ENCODE measurements at places on chromosomes 5 and 9.
A peak's percentile ranks its signal among the peaks of the same experiment; 100 is the strongest.

DNA sequence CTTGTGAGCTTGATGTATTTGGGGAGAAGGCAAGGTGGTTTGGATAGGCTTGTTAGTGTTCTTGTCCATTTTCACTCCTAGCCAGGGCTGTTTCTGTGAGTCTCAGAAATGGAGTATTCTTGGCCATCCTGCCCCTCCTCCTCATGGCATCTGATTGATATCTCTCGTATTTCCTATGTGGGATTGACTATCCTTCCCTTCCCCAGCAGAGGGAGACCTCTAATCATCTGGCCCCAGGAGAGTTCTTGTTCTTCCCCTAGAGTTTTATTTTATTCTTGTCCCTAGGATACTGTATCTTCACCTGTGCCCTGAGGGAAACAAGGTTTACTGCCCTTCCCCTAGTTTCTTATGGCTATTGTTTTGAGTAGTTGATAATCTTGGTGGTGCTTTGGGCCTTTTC is 114.4 kb downstream of the VPS13A start:
- DNase-seq, result no peak

DNA sequence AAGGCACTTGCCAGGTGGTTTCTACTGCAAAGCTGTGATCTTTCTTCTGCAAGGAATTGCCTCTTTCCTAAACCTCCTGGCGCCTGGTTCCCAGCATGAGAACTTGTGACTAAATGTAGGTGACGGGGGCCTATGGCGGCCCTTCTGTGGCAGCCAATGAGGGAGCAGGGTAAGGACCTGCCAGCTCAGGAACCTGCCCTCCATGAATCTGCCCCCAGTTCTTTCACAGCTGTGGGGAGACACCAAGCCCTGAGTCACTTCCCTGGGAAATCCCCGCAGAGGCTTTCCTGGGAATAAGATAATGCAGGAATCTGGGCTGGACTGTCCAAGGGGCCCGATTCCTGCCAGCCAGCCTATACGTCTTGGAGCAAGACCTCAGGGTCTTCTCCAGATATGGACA is 56.7 kb upstream of the CTNNA1 start:
- DNase-seq, result no peak

DNA sequence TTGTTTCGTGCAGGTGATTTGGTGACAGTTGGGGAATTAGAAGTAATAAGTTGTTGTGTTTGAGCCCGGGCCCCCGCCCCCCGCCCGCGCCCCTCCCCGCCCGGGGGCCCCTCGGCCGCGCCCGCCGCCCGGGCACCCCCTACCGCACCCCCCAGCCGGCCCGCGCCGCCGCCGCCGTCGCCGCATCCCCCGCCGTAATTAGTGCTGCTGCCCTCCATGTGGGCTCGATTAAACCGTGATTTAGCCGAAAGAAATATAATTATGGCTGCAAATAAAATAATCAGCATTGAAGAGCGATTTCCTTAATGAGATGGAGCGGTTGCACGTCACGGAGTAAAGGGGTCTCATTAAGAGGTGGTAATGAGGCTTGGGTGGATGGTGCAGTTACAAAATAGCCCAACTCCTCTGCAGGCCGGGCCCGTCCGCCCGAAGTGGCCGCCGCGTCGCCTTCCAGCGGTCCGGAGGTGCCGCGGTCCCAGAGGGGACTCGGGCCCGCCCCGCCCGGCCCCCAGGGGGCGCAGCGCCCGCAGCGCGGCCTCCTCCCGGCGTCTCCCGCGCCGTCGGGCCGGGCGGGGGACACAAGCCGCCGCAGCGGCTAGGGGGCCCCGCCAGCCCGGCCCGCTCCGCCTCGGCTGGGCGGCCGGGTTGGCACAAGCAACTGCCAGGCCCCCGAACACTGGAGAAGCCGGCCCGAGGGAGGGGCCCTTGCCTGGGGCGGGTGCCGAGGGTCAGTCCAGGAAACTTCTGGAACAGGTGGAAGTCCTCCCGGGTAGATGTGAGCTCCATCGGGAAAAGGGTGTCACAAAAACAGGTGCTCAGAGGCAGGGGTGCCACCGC is 6.9 kb upstream of the OTP start:
- peak; percentile 27 for DNase-seq

- DNase-seq, result no peak
Measured at GRCh38 chr9:125966466-125966865, 219.3 kb downstream of the PBX3 start.

- no peak for DNase-seq
Measured at GRCh38 chr5:179256328-179257175, 88.7 kb downstream of the ADAMTS2 start.

DNA sequence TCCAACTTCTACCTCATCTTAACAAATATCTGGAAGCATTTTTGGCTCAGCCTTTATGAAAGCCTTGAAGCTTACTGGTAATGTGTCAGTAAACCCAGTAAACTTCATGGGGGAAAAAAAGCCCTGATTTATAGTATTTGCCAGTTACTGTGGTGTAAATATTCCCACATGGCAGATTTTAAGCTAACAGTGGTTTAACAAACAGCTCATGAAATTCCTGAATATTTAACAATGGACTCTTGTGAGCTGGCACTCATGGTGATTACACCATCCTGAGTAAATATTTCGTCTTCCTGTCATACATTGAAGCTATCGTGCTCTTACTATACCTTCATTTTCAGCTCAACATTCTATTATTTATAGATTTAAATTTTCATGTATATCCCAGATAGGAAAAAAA is 57.0 kb upstream of the ACOT12 start:
- DNase-seq, result no peak

DNA sequence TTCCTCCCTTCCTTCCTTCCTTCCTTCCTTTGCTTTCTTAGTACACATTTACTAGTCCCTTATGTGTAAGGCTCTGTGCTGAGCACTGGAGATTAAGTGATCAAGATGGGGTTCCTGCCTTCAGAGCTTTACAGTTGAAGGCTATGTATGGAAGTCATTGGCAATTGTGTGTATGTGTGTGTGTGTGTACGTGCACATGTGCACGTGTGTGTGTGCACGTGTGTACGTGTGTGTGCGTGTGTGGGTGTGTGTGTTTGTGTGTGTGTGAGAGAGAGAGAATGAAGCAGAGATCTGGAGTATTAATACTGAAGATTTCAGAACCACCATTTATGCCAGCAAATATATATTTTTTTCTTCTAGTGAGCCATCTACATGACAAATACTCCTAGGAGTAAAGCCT is 184.9 kb upstream of the NFIB start:
- no peak for DNase-seq

- DNase-seq, result no peak
Measured at GRCh38 chr9:90789862-90790261, 11.8 kb upstream of the SYK start.

DNA sequence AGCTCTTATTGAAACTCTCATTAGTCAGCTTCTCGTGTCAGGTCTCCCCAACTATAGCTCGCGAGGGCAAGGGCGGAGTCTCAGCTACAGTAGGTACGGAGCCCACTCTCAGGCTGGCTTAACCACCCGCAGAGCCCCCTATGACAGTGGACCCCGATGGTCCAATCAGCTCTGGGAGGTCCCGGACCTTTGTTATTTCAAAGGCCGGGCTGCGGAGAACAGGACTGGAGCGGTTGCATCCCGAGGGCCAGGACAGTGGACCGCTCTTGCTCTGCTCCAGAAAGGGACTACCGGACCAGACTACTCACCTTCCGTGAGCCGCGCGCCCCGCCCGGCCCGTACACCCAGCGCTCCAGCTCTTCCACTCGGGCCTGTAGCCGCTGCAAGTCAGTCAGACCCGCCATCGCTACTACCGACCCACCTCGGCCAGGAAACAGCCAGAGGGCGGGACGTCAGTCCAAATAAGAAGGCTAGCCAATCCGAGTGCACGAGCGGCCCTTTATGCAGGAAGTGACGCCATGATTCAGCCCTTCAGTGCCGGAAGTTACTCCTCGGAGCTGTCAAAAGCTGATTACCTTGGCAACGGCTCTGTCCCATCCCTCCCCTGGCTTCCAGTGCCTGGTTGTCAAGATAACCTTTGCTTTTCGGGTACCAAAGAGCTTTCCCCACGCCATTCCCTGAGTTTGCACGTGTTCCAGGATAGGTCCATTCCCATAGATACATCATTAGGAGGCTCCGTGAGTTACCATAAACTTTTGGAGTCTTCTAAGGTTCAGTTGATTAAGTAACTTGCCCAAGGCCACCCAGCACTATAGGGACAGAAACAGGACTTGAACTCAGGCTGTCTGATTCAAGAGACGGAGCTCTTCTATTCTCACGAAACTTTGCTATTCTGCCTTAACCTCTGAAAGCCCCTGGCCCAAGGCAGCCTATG is at the start of gene DCTN3:
Gene DCTN3 (minus strand): TSS at position 435 of the 934 bp plus-strand sequence. CDS start 31 bp downstream, at position 404.
- peak; percentile 94 for DNase-seq

DNA sequence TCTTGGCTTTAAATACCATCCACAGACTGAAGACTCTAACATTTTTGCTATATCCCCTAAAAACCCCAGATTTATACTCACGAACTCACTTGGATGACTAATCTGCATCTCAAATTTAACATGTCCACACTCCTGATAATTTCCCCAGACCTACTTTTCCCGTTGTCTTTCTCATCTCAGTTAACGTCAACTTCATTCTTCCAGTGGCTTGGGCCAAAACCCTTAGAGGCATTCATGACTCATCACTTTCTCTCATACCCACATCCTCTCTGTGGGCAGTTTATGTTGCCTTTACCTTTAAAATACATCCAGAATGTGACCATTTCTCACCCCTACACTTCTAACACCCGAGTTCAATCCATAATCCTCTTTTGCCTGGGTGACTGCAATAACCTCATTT is 96.7 kb downstream of the EDIL3 start:
- no peak for DNase-seq

DNA sequence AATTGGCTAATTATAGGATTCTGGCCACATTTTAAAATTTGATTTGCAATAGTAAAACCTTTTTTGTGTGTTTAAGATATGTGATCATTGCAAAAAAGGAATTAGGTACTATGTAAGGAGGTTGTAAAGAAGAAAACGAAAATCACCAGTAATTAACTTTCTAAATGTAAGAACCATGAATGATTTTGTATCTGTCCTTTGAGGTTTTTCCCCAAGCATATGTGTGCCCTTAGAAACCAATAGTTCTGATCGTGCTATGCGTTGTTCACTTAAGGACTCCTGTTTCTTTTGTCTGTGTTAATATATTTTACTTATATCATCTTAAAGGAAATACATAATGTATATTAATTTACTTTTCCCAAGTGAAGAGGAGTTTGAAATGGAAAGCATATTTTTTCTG is 410.2 kb downstream of the PSAT1 start:
- no peak for DNase-seq

- DNase-seq, result peak; percentile 17
Measured at GRCh38 chr5:150672237-150672883, 11.3 kb downstream of the MYOZ3 start.

DNA sequence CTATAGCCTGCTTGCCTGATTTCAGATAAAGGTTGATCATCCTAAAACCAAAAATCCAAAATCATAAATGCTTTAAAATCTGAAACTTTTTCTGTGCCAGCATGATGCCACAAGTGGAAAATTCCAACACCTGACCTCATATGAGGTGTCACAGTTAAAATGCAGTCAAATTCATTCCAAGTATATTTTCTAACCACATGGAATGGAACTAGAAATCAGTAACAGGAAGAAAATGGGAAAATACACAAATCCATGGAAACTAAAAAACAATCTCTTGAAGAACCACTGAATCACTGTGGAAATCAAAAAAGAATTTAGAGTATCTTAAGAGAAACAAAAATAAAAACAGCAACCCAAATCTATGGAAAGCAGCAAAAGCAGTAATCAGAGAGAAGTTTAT is 297.5 kb upstream of the COX7C start:
- no peak for DNase-seq

- DNase-seq, result no peak
Measured at GRCh38 chr9:69391946-69392345, 66.9 kb downstream of the ENTREP1 start.

DNA sequence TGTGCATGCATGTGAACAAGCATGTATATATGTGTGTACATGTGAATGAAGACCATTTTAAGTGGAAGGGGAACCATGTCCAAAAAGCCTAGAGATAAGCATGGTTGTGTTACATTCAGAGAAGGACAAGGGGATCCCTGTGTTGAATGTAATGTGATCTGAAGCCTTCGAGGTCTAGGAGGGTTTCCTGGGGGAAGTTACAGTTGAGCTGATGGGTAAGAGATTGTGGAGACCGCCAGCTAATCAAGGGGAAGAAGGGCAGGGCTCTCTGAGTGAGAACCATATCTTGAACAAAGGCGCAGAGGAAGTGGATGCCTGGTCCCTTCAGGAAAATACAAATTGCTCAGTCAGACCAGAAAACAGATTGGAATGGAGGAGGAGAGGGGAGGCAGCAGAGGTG is 45.5 kb upstream of the TNFSF15 start:
- no peak for DNase-seq

- no peak for DNase-seq
Measured at GRCh38 chr9:1929722-1930244, 85.4 kb upstream of the SMARCA2 start.

GRCh38 chr5:37792975-37793631 is 46.7 kb downstream of the GDNF start:
- no peak for DNase-seq

DNA sequence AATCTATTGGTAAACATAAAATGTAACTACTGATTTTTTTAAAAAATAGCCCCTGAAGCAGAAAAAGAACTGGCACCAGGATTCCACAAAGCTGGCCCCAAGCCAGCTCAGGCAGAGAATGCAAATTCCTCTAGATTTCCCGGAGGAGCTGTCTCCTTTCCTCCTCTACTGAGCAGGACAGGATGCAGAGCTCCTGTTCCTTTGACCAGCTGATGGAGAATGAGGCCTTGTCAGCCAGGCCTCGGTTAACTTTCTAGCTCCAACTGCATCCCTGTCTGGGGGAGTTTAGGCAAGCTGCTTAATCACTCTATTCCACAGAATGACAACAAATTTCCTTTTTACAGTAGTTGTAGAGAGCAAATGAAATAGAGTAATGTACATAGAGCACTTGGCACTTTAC is 155.5 kb downstream of the GNAQ start:
- DNase-seq, result no peak

DNA sequence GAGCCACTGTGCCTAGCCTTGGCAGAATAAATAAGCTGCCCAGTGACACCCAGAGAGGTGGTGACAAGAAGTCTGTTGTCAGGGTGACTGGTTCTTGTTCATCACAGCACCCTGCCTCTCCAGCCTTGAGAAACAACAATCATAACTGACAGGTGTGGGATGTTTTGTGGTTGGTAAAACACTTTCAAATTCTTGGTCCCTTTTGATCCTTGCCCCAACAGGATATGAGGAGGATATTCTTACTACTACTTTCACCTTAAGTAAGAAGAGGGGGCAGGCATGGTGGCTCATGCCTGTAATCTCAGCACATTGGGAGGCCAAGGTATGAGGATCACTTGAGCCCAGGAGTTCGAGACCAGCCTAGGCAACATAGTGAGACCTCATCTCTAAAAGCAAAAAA is 14.2 kb upstream of the FRRS1L start:
- peak; percentile 46 for DNase-seq

Data from stimulated activated CD4-positive, alpha-beta T cell treated with anti-CD3 and anti-CD28 coated beads, Interleukin-4, amount 100 ng/mL, for 24 hours (primary cell).